ENCODE measurements at places on chromosomes 6 and 20.

- no peak for DNase-seq
Observed at GRCh38 chr6:135658916-135659315, 161.4 kb upstream of the AHI1 start.

GRCh38 chr6:20447157-20447556 lies 45.5 kb downstream of the E2F3 start:
- no peak for DNase-seq

- DNase-seq = peak; percentile 30
Observed at GRCh38 chr20:23082846-23083552, 3.1 kb downstream of the CD93 start.

DNA sequence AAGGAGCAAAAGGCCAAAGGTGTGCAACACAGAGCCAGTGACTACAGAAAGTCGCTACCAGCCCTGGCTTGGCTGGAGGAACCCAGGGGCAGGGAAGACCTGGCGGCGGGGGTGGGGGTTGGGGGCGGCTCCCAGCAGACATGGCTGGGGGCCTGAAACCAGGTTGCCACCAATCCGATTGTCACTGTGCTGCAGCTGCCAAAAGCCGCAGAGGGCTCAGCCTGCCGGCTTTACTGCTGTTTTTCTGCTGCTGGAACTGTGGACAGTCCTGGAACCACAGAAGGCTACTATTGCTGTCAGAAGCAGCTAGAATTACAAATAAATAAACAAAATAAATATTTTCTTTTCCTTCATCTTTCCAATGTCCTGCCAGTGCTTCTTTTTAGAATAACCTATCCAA lies 25.7 kb upstream of the OGFRL1 start:
- no peak for DNase-seq

- no peak for DNase-seq
Observed at GRCh38 chr6:74967821-74968220, 238.0 kb downstream of the COL12A1 start.

DNA sequence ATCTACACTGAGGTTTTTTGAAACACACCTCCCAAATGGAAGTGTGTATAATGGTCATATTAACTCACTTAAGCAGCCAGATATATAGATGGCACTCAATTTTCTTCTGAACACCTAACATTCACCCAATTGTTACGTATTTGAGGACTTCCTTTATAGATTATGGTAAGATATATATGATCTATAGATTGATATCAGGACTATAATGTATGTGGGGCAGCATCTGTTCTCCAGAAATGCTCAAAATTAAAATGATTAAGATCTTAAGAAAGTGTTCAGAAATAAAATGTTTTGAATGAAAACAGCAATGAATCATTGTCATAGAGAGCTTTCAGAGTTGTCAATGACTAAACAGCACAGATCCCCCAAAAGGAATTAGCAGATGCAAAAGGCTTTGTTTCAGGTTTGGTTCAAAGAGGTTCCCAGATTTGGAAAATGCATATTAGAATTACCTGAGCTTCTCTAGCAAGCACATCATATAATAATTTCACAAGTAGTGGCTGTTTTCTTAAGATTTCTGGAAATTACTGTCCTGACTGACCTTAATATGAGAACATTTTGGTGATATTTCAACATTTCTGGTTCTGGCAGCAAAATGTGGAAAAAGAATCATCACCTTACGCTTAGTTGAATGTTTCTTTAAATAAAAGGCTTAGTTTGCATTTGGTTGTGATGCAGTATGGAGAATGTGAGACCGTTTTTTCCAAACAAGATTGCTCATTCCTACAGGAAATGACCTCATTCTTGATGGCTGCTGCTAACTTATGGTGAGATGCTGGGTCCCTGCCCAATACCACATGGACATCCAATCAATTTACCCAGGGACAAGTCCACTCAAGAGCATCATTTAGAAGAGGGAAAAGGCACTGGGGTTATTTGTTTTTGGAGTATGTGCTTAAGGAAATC lies 31.5 kb downstream of the TRAF3IP2 start:
- no peak for DNase-seq

DNA sequence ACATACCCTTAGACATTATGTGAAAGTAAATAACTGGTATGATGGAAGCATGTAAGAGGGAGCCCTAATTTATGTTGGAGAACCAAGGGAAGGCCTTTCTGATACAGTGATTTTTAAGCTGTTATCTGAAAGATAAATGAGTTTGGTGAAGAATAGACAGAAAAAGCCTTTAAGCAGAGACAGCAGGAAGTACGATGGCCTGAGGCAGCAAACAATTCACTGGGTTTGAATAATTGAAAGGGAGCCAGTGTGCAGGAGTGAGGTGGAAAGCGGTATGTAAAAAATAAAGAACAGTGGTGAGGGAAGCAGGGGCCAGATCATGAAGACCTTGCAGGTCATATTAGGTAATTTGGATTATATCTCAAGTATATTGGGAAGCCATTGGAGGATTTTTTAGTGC lies 4.1 kb upstream of the RAB23 start:
- no peak for DNase-seq

GRCh38 chr20:35002426-35003210 lies 47.0 kb downstream of the MYH7B start:
- DNase-seq = no peak

DNA sequence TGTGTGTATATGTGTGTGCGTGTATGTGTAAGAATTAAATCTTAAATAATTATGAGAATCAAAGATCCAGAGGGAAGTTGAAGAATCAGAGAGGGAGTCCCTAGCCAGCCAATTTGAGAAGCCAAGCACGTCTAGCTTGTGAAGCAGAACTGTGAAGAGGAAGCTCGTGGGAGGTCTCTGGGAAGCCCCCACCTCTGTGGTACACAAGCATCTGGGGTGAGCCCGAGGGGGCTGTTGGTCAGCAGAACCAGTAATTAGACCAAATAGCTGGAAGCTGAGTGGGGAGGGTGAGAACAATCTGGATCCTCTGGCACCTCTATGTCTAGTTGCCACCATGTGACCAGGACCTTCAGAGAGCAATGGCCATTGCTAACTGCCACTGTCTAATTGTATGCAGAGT lies 310.0 kb upstream of the PRND start:
- DNase-seq = no peak

DNA sequence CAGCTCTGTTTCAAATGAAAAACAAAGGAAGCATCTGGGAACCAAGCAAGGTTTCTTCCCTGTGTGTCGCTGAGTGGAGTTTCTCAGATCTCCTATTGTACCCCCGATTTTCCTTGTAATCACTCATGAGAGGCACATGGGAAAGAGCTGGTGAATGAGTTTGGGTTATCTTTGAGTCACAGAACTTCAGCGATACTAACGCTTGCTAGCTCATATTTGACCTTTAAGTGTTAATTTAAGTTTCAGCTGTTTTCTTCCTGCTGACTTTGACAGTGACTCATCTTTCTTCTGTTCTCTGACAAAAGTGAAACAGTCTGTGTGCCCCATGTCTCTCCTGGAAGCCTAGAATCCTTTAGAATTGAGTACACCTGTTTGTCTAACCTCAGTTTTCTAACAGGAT lies 261.1 kb upstream of the RGS17 start:
- DNase-seq = no peak

GRCh38 chr20:19885939-19886660 lies 128.0 kb downstream of the RIN2 start:
- DNase-seq = peak; percentile 63

DNA sequence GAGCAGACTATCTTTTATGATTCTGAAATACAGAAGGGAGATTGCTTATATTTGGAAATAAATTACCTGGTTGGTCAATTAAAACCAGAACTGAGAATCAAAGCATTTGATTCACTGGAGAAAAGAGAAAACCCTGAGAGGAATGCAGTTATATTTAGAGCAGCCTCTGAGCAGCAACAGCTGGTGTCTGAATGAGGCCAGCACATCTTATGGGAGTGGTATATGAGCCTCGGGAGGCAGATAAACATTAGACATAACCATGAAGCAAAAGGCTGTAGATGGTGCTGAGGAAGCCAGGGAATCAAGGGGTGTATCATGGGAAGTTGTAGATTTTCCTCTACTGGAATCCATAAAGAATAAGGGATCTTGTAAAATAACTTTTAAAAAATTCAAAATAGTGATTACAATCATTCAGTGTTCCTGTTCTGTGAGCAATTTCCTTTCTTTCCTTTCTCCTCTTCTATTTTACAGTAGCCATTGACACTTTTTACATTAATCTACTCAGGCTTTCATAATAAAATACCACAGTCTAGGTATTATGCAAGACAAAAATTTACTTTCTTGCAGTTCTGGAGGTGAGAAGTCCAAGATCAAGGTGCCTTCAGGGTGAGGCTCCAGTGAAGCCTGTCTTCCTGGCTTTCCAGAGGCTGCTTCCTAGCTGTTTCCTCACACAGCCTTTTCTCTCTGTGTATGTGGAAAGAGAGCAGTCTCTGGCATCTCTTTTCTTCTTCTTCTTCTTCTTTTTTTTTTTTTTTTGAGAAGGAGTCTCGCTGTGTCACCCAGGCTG lies 32.8 kb upstream of the ENPP5 start:
- no peak for DNase-seq

DNA sequence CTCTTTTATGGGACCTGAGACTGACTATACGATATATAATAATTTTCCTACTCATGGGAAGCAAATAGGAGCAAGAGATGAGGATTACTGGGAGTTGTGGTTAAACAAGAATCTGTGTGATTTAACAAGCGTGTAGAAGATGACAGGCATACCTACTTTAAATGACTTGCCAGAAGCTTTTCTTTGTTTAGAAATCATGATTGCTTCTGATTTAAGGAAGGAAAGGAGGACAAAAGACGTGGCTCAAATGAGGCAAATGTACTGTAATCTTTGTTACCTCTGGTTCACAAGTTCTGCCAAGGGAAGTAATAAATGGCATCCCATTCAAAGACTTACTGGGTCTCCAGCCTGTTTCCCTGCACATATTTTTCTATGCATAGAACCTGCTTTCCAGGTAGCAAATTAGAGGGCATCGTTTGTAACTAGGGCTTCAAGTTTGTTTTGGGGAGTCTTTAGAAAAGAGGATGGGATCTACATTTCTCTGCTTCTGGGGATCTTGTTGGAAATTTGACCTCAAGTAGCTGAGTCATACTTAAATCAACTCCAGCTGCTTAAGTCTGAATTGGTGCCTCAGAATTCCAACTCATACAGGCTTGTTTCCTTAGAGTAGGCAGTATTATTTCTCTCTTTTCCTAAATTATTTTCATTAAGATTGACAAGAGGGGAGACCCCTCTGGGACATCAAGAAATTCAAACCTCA lies 2.9 kb upstream of the TRMT11 start:
- no peak for DNase-seq

- DNase-seq = no peak
Observed at GRCh38 chr20:60137657-60138245, 179.5 kb downstream of the CDH26 start.
